ENCODE measurements at places on chromosomes 4 and X.

GRCh38 chr4:133186845-133187244 lies 37.8 kb downstream of the PCDH10 start:
- no peak for DNase-seq

GRCh38 chrX:40267334-40268187 lies 169.8 kb upstream of the BCOR start:
- no peak for DNase-seq

DNA sequence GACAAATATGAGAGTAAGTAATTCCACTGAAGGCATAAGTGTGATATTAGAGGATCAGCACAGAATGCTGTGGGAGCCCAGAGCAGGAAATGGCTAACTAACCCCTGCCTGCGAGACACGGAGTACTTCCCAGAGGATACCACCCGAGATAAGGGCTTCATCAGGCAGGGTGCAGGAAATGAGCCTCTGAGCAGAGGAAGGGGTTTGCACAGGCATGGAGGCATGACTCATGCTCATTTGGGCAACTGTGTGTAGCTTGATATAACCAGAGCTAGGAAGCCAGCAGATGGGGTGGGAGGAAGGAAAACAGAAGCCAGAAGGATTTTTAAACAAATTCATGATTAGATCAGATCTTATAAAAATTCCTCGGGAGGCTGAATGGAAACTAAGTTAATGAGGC lies 70.0 kb upstream of the TSPAN5 start:
- DNase-seq: no peak

- DNase-seq: no peak
Observed at GRCh38 chr4:7464259-7464655, 29.5 kb upstream of the PSAPL1 start.

GRCh38 chr4:67550857-67551256 lies 5.6 kb upstream of the CENPC start:
- no peak for DNase-seq

- DNase-seq: no peak
Observed at GRCh38 chr4:5720980-5721379, 10.0 kb downstream of the EVC start.

DNA sequence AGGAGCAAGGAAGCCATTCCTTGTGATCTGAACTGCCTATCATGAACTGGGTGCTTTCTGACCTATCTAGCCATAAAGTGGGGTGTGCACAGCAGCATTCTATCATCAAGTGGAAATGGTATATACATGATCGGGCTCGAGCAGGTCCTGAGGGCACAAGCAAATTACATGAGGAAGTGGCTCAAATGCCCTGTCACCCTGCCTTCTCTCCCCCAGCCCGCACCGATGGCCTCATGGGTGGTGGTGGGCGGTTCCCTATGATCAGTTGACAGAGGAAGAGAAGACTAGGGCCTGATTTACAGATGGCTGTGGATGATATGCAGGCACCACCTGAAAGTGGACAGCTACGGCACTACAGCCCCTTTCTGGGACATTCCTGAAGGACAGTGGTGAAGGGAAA lies 46.3 kb upstream of the BCLAF3 start:
- no peak for DNase-seq

- no peak for DNase-seq
Observed at GRCh38 chr4:72876946-72877345, 192.6 kb downstream of the COX18 start.

- no peak for DNase-seq
Observed at GRCh38 chrX:101263766-101264165, 27.4 kb downstream of the TAF7L start.

- DNase-seq: no peak
Observed at GRCh38 chrX:65874110-65874509, 165.8 kb downstream of the VSIG4 start.

DNA sequence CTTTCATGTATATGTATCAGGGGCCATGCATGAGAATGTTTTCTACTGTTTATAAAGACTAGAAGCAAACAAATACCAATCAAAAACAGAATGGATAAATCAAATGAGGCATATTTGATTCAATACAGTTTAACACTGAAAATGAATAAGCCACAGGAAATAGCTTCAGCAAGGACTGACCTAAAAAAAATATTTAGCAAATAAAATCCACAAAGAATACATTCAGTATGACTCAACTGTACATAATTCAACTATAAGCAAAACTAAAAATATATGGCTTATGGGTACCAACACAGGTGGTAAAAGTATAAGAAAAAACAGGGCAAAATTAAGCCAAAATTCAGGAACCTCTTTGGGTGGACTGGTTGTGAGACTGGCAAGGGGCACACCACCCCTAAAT lies 112.9 kb downstream of the KCNIP4 start:
- no peak for DNase-seq

DNA sequence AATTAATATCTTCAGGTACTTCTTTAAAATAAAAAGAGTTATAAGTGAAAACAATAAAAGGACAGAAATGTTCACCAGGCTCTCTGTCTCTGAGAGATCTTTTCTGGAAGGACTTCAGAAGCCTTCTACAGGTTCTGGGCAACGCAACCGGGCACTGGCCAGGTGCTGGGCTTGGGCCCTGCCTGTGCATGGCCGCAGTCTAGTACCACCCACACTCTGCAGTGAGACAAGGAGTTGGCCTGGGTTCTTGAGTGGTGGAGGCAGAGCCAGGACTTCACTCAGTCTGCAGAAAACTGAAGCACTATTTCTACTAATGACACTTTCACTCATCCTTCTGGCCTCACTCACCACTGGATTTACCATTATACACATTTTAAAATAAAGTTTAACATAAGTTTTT lies 21.8 kb downstream of the TAPT1 start:
- no peak for DNase-seq

DNA sequence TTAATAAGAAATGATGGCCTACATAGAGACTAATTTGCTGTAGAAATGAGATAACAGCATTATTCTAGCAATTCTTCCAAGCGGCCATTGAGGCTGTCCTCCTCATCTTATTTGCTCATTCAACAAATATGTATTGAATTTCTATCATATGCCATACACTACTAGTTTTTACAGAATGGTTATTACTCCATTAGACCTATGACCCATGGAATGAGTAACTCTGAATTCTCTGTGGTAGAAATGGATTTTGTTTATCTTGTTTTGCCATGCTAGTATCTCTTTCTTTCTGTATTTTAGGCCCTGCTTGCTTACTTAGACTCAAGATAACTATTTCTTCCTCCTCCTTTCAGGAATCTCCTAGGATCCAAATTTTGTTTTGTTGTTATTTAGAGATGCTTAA lies 103.5 kb downstream of the RPA4 start:
- no peak for DNase-seq

DNA sequence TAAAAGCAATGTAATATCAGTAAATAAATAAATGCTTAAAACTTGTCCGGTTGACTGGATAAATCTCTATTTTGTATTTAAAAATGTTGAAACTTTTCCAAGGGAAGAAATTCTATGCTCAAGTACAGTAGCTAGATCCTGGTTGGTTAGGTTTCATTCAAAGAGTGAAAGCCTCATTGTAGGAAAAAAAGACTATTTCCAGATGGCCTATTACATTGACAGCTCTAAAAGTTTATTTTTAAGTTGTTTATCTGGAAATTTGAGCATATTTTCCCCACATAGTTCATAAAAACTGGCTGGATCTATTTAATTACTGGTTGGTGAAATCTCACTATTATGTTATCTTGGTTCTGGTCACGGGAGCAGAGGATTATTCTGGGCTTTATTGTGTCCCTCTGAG lies 38.0 kb downstream of the FRAS1 start:
- no peak for DNase-seq

DNA sequence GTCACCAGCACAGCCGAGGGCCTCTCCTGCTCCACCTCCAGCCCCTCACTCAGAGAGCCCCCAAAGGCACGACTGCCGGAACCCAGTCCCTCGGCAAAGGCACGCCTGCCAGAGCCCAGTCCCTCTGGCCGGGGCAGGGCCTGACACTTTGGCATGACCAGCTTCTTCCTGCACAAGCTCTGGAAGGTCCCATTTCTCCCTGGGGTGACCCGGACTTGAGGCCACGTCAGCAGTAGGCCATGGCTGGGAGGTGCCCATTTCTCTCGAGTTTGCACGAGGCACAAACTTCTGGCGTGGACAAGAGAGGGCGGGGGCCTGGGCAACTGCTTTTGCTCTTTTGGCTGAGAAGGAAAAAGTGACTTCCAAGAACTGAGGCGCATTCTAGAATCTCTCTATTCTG lies 62.2 kb upstream of the GPR78 start:
- DNase-seq: no peak

GRCh38 chrX:140091125-140091886 lies 126.0 kb upstream of the CXorf66 start:
- peak; percentile 9 for DNase-seq

DNA sequence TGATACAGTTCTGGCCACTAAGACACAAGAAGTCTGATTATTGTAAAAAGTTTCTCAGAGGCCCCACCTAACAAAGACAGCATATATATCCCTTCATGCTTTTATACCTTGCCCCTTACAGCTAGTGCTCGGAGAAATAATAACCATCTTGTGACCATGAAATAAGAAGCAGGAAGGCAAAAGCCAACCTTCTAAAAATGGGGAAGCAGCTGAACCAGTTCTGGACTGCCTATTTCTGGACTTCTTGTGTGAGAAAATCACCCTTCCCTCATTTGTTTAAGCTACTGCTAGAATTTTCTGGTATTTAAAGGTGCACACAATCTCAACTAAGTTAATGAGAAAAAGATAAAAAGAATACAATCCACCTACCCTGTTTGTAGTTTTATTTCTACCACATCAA lies 87.5 kb downstream of the CNOT6L start:
- DNase-seq: no peak

DNA sequence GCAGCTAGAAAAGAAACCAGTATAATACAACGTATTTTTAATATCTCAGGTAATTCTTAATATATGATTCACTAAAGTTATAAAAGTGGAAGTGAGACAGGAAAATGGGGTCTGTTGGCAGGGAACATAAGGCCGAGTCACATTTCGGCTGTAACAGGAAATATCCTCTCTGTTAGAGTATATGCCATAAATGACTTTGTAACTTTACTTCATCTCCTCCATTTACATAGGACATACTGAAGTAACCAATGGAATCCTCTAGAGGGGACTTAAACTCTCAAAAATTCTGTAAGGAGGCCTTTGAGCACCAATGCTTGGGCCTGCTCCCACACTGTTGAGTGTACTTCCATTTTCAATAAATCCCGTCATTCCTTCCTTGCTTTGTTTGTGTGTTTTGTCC lies 71.3 kb downstream of the ANKRD17 start:
- DNase-seq: no peak

- no peak for DNase-seq
Observed at GRCh38 chr4:113684534-113685091, 76.9 kb downstream of the CAMK2D start.

- no peak for DNase-seq
Observed at GRCh38 chr4:37243722-37244582, 591 bp upstream of the NWD2 start.

GRCh38 chr4:3017504-3017903 lies 54.1 kb downstream of the GRK4 start:
- DNase-seq: no peak

DNA sequence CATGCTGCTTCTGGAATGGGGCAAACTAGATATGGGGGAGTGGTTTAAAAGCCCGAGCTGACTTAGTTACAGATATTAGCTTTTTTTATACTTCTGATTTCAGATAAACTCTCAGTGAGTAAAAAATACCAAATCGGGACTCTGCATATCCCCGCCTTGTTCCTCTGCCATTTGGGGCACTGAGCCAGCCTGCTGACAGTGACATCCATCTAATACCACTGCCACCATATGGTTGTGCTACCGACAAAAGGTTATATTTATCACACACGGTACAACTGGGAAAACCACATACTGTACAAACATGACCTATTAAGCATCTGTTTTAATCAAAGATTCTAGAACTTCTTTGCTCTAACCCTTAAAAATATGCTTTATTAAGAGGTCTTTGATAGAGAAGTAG lies 78.7 kb downstream of the GALNT7 start:
- no peak for DNase-seq

GRCh38 chr4:186826846-186827533 lies 103.3 kb upstream of the FAT1 start:
- DNase-seq: no peak

GRCh38 chr4:40544221-40544620 lies 85.4 kb downstream of the RBM47 start:
- no peak for DNase-seq

DNA sequence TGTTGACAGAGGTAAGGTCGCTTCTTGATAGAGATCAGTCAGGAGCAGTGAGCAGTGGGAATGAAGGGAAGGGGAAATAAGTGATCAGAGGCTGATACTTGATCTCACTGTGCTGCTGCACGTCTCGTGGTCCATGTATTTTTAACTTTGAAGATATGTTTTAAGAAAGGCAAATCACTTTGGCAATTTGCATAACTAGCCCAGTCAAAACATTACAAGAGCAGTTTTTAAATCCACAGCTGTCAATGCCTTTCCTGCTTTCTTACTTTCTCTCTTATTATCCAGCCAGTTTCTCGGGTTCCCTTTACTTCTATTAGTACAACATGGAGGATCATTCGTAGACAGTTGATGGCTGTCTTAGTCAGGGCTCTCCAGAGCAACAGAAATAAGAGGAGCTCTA lies 472.8 kb downstream of the TMA16 start:
- DNase-seq: no peak

GRCh38 chr4:116217781-116218180 lies 867.6 kb downstream of the TRAM1L1 start:
- no peak for DNase-seq

DNA sequence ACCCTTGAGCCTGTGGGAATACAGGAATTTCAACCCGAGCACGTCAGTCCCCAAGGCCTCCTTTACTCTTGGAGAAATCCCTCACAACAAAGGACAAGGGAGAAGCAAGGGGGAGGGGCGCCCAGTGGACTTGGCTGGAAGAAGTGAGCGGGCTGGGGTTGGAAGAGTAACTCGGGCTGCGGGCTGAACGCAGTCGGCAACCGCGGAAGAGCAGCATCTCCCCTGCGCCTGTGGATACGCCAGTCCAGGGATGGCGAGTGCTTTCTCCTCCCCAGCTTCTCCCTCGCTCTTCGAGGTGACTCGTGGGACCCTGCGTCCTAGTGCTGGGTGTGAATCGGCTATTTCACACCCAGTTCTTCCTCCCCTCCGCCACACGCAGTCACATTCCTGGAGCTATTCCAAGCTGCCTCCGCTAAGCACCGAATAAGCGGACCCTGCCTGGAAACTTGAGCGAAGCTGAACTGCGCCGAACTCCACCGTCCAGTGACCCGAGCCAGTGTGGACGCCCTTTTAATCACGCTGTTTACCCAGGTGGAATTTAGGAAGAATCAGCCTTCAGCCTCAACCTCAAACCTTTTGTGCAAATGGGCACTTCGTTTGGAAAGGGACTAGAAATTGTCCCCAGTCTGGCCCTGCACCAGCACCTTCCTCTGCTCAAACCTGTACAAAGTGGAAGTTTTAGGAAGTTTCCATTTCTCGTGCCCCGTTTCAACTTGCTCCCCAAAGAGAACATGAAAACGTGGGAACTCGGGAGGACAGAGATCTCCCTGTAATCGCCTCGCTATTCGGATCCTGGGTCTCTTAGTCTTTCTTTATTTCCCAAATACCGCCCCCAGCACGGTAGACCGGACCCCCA lies 64.3 kb upstream of the WDR17 start:
- no peak for DNase-seq

GRCh38 chr4:121112530-121112929 lies 40.2 kb upstream of the NDNF start:
- no peak for DNase-seq

Data from stimulated activated CD4-positive, alpha-beta T cell treated with anti-CD3 and anti-CD28 coated beads, Interleukin-4, amount 100 ng/mL, for 48 hours (primary cell).